ENCODE measurements at places on chromosomes 5 and 9. TPM values are rescaled to one million over a fixed set of nuclear protein-coding genes. Genes with fewer than 3 reads are reported as not detected.

DNA sequence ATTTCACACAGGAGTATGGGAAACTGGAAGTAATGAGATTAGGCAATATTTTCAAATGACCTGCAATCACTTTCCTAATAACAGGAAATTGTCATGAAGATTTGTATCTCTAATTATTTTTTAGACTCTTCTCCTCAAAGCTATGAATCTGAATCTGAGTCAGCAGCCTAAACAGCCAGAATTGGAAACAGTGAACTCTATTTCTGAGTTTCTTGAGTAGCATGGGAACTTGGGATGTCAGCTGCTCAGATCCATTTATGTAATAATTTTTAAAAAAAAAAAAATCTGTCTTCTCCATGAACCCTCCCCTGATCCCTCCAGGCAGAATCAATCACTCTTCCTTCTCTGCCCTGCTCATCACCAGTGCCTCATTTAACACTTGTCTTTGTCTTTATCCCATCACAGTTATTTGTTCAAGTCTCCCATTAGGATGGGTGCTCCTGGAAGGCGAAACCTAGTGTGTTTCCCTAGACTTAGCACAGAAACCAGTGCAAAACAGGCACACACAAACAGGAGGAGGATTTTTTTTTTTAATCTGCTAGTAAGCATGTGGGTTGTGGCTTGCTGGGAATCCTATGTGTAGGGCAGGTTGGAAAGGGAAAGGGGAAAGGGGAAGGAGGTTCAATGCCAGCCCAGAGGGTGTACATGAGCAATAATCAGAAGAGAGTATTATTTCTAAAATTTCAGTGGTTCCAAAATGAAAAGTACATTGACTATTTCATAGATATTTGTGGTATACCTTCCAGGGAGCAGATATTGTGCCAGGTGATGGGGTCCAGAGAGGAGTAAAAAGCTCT is 186.8 kb downstream of the TTLL11 start:
- DNase-seq, result no peak

N4BP3 gene
- 16.9 TPM for total RNA-seq

- no peak for DNase-seq
Observed at GRCh38 chr9:89871871-89872331, 267.1 kb downstream of the GADD45G start.

GRCh38 chr5:27906931-27907601 is 868.7 kb upstream of the CDH9 start:
- no peak for DNase-seq

DNA sequence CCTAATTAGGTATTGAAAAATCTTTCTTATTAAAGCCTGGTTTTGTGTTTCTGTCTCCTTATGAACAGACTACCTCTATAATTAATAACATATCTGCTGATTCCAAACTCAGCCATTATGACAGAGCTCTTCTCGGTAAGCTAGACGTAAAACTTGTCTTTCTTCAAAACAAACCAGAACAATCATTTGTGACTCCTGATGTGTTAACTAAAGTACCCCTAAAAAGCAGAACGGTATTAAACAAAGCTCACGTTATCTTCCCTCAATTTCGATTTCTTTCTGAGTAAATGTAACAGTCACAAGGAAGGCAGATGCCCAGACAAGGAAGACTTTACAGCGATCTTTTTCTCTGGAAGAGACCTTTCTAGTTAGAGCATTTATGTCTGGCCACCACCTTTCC is 1.8 kb downstream of the SEMA5A start:
- DNase-seq, result no peak

DNA sequence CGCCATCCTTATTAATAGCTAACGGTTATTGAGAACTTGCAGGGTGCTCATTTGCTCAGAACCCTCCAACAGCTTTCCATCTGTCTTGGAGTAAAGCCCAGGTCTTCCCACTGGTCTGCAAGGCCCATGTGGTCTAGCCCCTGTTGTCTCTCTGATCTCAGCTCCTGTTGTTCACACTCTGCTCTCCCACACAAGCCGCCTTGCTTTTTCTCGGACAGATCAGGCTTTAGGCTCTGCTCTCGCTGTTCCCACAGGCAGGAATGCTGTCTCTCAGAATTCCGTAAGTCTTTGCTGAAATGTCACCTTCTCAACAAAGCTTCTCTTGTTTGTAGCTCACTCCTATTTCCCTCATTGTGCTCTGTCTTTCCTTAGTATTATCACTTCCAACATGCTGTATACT is 34.3 kb downstream of the GPR107 start:
- no peak for DNase-seq

All from natural killer cell (primary cell).